ENCODE measurements at places on chromosomes 1 and 21.

- no peak for DNase-seq
Observed at GRCh38 chr21:34362136-34362444, 1.7 kb upstream of the KCNE2 start.

GRCh38 chr1:201714542-201715329, 114.2 kb upstream of the IPO9 start:
- DNase-seq, result no peak

DNA sequence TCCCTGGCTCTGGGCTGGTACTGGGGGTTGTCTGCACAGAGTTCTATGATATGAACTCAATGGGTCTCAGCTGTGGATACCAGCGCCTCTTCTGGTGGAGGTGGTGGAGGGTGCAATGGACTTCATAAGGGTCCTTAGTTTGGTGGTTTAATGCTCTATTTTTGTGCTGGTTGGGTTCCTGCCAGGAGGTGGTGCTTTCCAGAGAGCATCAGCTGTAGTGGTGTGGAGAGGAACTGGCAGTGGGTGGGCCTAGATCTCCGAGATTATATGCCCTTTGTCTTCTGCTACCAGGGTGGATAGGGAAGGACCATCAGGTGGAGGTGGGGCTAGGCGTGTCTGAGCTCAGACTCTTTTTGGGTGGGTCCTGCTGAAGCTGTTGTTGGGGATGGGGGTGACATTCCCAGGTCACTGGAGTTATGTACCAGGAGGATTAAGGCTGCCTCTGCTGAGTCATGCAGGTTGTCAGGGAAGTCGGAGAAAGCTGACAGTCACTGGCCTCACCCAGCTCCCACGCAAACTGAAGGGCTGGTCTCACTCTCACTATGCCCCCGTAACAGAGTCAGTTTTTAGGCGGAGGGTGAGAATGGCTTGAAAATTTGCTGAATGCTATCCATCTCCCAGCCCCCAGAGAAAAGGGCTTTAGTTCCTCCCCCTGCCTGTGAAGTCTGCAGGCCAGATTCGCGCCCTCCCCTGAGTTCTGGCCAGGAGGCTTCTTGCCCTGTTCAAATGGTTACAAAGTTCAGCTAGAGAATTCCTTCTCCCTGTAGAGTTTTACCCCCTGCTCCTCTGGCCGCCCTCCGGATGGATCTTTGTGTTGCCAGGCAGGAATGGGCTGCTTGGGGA, 902.9 kb downstream of the LTN1 start:
- DNase-seq, result no peak

GRCh38 chr1:185813401-185813979, 79.3 kb downstream of the HMCN1 start:
- DNase-seq, result no peak
